MG63 (cell line): ENCODE measurements at places on chromosomes 7 and 10.

DNA sequence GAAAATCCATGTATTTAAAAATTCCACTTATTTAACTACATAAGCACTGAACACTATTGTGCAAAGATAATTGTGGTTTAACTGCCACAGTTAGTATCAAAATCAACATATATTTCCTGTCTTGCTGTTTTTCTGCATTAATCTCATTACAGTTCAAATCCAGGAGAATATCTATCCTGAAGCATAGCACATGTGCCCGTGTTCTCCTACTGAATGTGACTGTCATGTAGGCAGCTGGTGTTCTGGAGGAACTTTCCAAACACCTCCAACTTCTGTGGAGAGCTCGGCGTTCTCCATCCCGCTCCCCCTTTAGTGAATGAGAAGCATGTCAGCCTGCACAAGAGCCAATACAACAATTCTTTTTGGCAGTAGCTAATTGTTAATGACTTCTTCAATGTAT is 76.4 kb upstream of the IKZF1 start:
- DNase-seq: no peak

DNA sequence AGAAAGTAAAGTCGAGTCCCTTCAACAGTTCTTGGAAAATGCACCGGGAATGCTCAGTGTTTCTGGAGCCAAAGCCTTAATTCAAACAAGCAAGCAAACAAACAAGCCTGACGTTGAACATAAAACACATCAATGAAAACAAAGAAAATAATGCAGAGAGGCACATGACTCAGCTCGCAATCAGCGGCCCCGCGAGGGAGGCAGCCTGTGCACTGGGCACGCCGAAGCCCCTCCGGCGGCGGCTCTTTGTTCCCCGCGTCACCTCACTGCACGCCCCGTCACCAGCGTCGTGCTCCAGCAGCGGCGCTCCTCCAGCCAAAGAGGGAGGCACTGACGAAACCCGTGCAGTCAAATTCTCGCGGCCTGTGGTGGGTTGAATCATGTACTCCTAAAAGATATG is 151.5 kb downstream of the DNAJB6 start:
- no peak for DNase-seq

GRCh38 chr10:113527211-113527906 is 25.5 kb upstream of the HABP2 start:
- peak; percentile 62 for DNase-seq

- DNase-seq: no peak
Observed at GRCh38 chr7:92806496-92806895, 29.9 kb downstream of the CDK6 start.

DNA sequence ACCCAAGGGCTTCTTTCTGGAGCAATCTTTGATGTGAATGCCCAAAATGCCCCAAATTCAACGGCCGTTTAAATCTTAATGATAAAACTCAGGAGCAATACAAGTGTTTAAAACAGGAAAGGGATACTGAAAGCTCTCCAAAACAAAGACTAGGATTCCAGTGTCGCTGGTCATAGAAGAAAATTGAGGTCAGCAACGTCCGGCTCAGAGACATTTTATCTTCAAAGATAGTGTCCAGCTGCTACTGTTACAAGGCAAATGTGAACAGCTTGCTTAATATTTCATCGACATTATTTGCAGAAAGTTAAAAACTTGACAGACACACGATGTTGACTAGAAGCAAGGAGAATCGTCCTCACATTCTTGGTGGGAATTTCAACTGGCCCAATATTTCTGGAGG is 15.4 kb upstream of the CTBP2 start:
- no peak for DNase-seq

GRCh38 chr7:78770422-78771410 is 682.8 kb downstream of the MAGI2 start:
- no peak for DNase-seq

DNA sequence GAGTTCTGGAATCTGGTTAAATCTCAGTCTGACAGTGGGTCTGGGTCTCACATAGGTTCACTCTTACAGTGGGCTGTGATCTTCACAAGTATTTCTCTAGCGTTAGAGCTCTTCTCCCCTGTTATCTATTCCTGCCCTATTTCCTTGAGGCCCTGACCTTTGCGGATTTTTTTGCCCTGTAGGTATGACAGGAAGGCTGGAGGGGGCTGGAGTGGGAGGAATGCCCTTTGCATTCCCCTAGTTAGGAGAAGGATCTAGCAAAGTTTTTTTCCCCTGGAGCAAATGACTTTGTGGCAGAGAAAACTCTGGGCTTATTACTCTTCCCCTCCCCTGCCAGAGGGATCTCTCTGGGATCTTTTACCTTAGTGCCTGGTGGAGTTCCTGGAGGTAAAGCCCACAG is 49.2 kb downstream of the GALNT11 start:
- DNase-seq: no peak

DNA sequence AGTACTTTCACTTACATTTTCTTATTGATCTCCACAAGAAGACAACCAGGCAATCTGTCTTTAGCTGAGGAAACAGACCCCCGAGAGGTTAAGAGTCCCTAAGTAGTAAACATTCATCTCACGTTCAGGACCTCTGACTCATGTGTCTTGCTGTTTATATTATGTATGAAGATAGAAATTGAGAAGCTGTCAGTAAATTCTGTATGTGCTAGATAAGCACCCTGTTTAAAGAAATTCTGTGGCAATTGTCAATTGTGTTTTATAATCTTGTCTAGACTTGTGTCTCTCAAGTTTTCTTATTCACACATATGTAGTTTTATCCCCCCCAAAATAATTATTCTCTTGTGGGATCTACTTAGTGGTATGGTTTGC is 14.5 kb downstream of the ADK start:
- no peak for DNase-seq
